ENCODE measurements at places on chromosomes 1 and 21.

DNA sequence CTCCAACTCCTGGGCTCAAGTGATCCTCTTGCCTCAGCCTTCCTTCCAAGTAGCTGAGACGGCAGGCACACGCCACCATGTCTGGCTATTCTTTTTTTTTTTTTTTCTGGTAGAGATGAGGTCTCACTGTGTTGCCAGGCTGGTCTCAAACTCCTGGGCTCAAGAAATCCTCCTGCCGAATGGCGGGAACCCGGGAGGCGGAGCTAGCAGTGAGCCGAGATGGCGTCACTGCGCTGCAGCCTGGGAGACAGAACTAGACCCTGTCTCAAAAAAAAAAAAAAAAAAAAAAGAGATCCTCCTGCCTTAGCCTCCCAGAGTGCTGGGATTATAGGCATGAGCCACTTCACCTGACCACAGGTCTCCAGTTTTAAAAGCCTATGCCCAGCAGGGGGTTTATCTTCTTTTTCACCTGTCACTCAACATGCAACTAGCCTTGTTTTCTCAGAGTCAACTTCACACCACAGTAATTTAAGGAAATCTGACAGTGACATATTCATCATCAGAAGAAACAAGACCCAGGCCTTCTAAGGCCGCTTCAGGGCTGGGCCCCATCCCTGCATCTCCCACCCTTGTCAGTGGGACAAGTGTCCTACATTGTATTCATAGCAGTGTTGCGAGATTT, 38.3 kb upstream of the GALNT2 start:
- DNase-seq = no peak

DNA sequence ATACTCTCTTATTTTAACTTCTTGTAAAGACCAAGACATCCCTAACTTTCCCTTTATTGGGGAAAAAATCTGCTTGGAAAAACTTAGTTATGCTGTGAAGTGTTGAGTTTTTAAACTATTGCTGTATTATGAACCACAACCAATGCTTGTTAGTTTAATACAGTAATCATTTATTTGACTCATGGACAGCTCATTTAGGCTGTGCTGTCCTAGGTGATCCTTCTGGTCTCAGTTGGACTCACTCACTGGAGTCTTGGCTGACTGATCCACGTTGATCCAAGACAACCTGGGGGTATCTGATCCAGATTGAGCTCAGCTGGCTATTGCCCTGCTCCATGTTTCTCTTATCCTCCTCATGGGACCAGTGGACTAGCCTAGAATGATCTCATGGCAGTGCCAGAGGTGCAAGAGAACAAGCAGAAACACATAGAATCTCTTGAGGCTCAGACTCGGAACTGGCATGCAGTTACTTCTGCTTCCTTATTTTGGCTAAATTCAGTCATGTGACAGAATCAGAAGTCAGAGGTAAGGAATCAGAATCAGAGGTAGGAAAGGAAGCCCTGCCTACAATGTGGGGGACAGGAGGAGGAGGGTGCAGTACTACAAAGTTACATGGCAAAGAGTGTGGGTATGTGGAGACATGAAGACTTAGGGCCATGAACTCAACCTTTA, 156.5 kb downstream of the FGGY start:
- no peak for DNase-seq

GRCh38 chr1:192629612-192630011, 6.3 kb upstream of the RGS13 start:
- DNase-seq = no peak

DNA sequence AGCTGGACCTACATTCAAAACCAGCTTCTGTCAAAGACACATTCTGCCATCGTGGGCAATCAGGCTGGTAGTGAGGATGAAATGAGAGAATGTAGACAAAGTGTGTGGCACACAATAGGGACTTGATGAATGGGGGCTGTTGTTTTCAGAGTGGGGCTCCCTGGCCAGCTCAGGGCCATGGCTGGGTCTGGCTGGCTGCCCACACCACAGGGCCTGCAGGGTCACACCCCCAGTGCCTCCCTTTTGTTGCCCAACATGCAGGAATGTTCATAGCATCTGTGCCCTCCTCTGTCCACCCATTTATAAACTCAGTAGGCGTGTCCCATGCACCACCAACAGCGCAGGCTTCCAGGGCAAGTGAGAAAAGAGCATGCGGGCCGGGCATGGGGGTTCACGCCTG, 20.8 kb upstream of the ECE1 start:
- DNase-seq = no peak

DNA sequence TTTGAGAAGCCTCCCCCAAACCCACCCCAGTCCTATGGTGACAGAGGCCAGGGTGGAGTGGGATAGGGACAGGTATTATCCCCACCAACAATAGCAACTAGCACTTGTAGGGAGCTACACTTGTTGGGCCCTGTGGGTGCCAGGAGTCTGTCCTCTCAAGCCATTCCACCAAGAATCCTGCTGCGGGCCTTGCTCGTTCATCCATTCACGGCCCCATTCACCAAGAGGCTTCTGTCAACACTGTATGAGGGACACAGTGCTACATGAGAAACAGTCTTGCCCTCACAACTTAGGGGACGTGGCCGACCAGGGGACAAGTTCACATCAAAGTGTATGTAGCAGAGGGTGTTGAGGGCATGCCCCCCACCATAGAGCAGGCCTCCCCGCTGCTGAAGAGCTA, 18.9 kb downstream of the SHISA4 start:
- no peak for DNase-seq

DNA sequence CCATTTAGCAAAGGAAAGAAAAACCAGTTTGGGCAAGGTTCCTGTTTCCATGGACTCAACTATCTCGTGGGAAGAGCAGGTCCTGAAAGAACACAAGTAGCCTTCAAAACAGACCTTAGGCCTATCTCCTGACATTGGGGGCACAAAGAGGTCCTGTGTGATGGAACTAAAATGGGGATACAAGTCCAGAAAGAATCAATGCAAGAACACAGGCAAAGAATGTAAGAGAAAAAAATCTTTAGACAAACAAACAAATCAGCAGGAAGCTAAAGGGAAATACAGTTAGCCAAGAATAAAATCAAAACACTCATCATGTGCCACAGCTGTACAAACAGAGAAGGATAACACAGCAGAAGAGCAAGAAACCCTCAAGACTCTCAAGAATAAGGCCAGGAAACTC, 28.2 kb downstream of the SLC30A10 start:
- no peak for DNase-seq

DNA sequence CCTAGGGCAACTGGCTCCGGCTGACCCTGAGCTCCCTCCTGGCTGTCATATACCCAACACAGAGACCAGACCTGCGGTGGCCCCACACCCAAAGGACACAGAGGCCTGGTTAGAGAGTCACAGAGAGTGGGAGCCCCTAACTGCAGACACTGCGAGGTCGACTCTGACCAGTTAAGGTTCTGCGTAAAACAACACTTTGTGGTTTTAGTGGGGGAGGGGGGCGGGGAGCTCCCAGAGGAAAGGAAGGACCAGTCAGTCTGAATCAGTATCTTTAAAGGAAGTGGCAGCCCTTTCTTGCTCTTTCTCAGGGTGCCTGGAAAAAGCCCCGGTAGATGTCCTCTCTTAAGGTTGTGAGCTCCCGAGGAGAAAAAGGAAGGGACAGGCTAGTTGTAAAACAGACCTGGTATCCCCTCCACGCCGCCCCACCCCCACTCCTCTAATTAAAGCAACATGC, 2.4 kb downstream of the SSBP3 start:
- no peak for DNase-seq

DNA sequence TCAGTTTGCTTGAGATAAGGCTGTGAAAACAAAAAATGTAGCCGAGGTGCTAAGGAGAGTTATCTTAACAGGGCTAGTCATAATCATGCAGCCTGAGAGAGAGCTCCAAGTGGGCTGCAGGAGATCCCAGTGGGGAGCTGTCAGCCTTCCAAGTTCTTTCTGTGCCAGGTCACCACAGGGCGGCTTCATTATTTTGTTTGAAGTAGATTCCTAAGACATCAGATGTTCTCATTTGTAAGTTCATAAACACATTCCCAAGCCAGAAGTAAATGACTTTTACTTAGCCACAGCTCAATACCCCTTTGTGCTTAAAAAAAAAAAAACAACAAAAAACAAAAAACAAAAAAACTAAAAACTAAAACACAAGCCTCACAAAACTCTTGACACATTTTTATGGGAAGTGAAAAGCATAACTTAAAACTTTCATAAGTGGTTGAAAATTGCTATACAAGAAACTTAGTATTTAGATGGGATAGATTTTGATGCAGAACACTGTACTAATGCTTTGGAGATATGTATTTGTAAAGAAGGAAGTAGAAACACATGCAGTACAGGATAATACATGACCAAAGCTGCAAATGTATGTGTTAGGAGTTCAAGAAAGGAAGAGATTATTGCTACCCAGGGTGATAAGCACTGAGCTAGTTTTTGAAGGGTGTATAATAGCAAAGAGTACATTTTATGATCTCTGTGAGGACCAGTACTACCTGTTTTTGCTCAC, 8.6 kb downstream of the CDC14A start:
- DNase-seq = no peak

Data from NCI-H1105 (cell line).